ENCODE measurements at places on chromosomes 2 and 18. TPM values are rescaled to one million over a fixed set of nuclear protein-coding genes. Genes with fewer than 3 reads are reported as not detected.

DNA sequence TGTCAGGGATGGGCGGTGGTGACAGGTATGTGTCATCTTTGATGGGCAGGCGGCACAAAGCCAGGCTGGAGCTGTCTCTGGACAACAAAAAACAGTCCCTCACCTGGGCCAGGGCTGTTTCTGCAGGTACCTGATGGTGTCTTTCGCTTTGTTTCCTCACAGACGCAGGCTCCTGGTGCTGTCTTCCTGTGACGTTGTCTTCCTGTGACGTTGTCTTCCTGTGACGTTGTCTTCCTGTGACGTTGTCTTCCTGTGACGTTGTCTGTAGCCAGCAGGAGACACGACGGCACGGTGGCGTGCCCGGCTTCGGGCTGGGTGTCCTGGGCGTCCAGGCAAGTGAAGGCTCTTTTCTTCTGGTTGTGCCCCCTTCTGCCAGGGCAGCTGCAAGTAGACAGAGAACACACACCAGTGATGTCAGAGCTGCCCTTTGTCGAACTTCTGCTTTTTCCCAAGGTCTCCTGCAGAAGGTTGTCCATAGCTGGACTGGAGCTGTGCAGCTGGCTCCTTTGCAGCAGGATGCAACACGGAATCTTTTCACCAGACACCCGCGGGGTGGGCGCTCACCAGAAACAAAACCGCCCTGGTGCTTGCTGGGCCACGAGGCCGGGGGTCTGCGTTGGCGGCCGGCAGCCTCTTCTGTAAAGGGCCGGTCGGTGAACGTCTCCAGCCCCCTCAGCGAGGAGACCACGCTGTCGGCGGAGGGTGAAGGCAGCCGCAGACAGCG is 21.1 kb downstream of the GPR35 start:
- H3K4me3 ChIP-seq = no peak overlapping the region
- no peaks in the 10 kb centered on the region for H3K36me3 ChIP-seq
- H3K27me3 ChIP-seq = no peaks in the 10 kb centered on the region
- DNase-seq = no peak

DNA sequence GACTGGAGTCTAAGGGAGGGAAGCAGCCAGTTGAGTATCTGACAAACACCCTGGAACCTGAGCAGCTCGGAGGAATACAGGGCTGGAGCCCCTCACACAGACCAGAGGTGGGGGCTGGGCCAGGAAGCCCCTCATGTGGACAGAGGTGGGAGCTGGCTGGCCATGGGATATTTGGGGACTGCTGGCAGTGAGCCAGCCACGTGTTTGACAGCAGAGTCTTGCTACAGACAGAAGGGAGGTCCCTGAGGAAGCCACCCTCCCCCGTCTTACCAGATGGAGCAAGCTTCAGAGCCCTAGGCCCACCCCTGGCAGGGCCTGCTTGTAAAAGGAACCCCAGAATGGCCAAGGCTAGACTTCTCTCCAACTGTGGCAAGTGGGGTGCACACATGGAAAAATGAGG is 3.6 kb upstream of the MTERF4 start:
- peak overlapping the region; percentile 63 for H3K27ac ChIP-seq
- H3K4me1 ChIP-seq = peaks cover 75% of the 10 kb centered on the region
- no peak overlapping the region for H3K4me3 ChIP-seq
- DNase-seq = no peak
- no peaks in the 10 kb centered on the region for H3K27me3 ChIP-seq

GRCh38 chr2:26854283-26854827 is 6.4 kb downstream of the DPYSL5 start:
- no peak overlapping the region for H3K4me3 ChIP-seq
- peaks cover 7% of the 10 kb centered on the region for H3K4me1 ChIP-seq
- peaks cover 34% of the 10 kb centered on the region for H3K27me3 ChIP-seq
- H3K36me3 ChIP-seq = no peaks in the 10 kb centered on the region
- no peak for DNase-seq
- H3K27ac ChIP-seq = no peak overlapping the region

- H3K4me3 ChIP-seq = no peak overlapping the region
- no peaks in the 10 kb centered on the region for H3K27me3 ChIP-seq
- H3K4me1 ChIP-seq = no peaks in the 10 kb centered on the region
- H3K36me3 ChIP-seq = no peaks in the 10 kb centered on the region
Measured at GRCh38 chr2:61898810-61899209, 6.7 kb upstream of the COMMD1 start.

DNA sequence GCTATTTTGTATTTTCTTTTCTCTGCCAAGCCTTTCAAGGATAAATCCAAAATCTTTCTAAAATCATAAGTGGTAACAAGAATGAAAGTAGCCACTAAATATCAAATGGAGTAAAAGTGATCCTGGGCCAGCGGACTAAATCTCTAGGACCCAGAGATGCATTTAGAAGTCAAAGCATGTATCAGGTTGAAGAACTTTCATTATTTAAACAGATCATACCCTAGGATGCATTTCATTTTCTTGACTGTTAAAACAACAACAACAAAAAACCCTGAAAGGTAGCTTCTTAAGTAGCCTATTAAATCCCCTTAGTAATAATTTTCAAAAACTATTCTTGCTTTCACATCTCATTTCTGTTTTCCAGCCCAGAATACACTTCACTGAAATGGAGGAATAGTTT is 4.8 kb upstream of the POU3F3 start:
- H3K4me1 ChIP-seq = peaks cover 15% of the 10 kb centered on the region
- DNase-seq = no peak

GRCh38 chr2:227402959-227403358 is 15.2 kb upstream of the SCYGR1 start:
- no peak overlapping the region for H3K4me3 ChIP-seq
- H3K36me3 ChIP-seq = no peaks in the 10 kb centered on the region
- H3K27ac ChIP-seq = no peak overlapping the region

DNA sequence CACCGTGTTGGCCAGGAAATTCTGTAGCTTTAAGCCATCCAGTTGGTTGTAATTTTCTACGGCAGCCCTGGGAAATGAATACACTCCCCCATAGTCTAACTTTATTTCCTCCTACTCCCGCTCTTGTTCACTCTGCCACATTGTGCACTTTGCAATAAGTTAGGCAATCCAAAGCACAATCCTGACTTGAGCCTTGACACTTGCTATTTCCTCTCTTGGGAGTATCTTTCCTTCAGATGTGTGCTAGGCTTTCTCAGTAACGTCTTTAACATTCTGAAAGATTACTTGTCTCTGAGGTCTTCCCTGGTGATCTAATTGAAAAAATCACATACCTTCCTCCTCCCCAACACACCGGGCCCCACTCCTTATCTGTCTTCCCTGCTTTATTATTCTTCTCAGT is 65.9 kb upstream of the RAB27B start:
- no peak for DNase-seq
- H3K4me1 ChIP-seq = no peaks in the 10 kb centered on the region
- no peak overlapping the region for H3K27ac ChIP-seq
- no peak overlapping the region for H3K4me3 ChIP-seq
- no peaks in the 10 kb centered on the region for H3K36me3 ChIP-seq

The MEP1B gene
- total RNA-seq = 0.42 TPM

The AP1S3 gene
- 3.7 TPM for total RNA-seq

DNA sequence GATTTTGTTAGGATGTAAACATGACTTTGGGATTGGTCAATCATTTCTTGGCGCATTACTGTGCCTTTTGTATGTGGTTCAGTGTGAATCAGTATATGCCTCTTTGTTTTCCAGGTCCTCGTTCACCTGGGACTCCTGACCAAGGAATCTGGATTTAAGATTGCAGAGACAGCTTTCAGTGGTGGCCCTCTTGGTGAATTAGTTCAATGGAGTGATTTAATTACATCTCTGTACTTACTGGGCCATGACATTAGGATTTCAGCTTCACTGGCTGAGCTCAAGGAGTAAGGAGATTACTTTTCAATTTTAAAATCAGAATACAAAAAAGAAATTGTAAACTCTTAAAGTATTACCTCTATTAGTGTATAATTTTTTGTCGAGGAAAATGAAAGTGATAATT is 87.6 kb downstream of the MGAT5 start:
- H3K36me3 ChIP-seq = peaks cover 48% of the 10 kb centered on the region
- H3K4me3 ChIP-seq = no peak overlapping the region
- H3K27me3 ChIP-seq = no peaks in the 10 kb centered on the region
- no peaks in the 10 kb centered on the region for H3K4me1 ChIP-seq
- no peak for DNase-seq

- DNase-seq = no peak
- H3K27ac ChIP-seq = no peak overlapping the region
- no peaks in the 10 kb centered on the region for H3K36me3 ChIP-seq
- no peaks in the 10 kb centered on the region for H3K4me1 ChIP-seq
Measured at GRCh38 chr2:42977270-42978174, 185.1 kb upstream of the HAAO start.

GRCh38 chr18:5309888-5310470 is 14.5 kb upstream of the ZBTB14 start:
- H3K27ac ChIP-seq = peak overlapping the region; percentile 55
- H3K27me3 ChIP-seq = no peaks in the 10 kb centered on the region
- DNase-seq = peak; percentile 81
- peaks cover 17% of the 10 kb centered on the region for H3K4me1 ChIP-seq

The TMEM169 gene
- total RNA-seq = 4.6 TPM

DNA sequence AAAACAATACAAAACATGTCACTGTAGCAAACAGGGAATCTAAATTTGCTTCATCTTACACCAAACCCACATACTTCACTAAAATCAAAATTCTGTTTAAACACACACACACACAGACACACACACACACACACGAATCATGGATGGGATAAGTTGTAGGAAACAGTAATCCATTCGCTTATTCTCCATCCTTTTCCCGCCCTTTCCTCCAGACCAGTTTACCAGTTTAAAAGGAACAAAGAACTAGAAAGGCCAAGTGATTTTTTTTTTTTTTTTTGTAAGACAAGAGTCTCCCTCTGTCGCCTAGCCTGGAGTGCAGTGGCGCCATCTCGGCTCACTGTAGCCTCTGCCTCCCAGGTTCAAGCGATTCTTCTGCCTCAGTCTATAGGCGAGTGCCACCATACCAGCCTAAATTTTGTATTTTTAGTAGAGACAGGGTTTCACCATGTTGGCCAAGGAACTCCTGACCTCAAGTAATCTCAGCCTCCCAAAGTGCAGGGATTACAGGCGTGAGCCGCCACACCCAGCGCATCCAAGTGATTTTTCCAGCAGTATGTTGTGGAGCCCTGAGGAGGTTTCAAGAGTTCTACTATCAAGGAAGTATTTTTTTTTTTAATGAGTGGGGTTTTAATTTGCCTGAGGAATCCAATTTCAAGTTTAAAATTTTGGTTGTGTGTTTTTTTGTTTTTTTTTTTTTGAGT is 5.7 kb downstream of the PSME4 start:
- no peak overlapping the region for H3K27ac ChIP-seq
- peak overlapping the region; percentile 56 for H3K4me3 ChIP-seq
- no peak for DNase-seq

DNA sequence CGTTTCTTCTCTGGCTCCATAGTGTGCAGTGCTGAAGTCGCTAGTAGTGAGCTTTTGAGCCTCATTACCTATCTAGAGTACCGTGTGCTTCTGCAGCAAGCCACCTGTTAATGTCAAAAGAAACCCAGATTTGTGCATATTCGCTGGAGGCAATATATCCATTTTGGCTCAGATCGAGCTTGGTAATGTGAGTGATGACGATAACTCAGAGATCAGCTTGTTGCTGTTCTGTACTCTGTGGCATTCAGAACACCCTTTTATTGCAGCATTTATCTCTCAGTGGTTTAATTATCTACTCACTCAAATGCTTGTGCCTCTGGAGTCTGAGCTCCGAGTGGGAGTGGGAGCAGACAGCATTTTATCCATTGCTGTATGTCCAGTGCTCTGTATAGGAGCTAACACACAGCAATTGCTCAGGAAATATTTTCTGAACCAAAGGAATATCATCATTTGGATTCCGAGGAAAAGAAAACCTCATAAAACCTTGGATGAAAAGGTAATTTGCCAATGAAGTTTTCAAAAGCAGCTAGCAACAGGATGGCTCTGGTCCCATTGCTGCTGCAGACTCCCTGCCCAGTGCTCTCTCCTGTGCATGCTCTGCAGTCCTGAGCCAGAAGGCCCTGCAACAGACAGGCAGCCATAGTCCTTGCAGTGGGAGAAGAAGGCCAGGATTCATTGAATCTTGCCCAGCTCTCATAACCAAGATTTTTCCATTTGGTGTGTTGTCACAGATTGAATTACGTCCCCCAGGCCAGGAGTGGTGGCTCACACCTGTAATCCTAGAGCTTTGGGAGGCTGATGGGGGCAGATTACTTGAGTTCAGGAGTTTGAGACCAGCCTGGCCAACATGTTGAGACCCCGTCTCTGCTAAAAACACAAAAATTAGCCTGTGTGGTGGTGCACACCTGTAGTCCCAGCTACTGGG is 183.8 kb downstream of the MYCN start:
- H3K27ac ChIP-seq = no peak overlapping the region
- DNase-seq = no peak
- no peak overlapping the region for H3K4me3 ChIP-seq
- H3K27me3 ChIP-seq = no peaks in the 10 kb centered on the region

The CAD gene
- 27.4 TPM for total RNA-seq

GRCh38 chr2:66688951-66689350 is 254.0 kb downstream of the MEIS1 start:
- H3K4me1 ChIP-seq = no peaks in the 10 kb centered on the region
- no peaks in the 10 kb centered on the region for H3K27me3 ChIP-seq
- no peaks in the 10 kb centered on the region for H3K36me3 ChIP-seq
- DNase-seq = no peak

- no peaks in the 10 kb centered on the region for H3K36me3 ChIP-seq
- DNase-seq = no peak
- H3K27me3 ChIP-seq = no peaks in the 10 kb centered on the region
- H3K4me1 ChIP-seq = peaks cover 12% of the 10 kb centered on the region
- H3K27ac ChIP-seq = no peak overlapping the region
- H3K4me3 ChIP-seq = no peak overlapping the region
Measured at GRCh38 chr2:74041182-74041581, 56.5 kb downstream of the TET3 start.

DNA sequence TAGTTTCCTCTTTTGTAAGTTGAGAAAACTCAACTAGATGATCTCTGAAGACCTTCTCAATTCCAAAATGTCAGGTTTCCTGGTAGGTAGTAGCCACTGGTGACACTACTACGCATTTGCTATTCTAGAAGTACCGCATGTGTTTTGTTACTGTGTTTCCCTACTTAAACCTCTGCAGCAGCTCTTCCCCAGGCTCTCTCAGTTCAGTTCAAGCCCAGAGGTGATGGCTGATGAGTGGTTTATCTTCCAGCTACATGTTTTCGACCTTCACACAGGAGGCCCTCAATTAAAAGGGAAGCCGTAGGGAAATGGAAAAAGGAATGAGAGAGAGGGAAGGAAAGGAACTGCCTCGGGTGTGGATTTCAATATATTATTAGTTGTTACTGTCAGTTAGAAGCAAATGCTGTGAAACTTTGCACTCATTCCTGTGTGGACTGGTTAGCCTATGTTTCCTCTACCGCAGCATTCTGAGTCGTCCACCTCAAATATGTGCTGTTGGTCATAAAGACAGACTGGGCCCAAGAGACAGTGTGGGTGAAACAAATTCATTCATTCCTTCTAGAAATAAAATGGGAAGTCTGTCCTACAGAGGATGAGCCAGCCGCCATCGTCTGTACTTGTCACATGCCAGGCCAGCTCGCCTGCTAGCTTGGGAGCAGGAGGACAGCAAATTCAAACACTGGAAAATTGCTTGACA is 455.2 kb upstream of the RAB12 start:
- no peak for DNase-seq
- no peaks in the 10 kb centered on the region for H3K36me3 ChIP-seq
- H3K4me1 ChIP-seq = no peaks in the 10 kb centered on the region
- no peak overlapping the region for H3K4me3 ChIP-seq

The PLEK gene
- total RNA-seq = 10.1 TPM

Data from CD4-positive, CD25-positive, alpha-beta regulatory T cell (primary cell).